Transverse colon (tissue), 4 donors: ENCODE measurements at places on chromosomes 4 and X. TPM values are rescaled to one million over a fixed set of nuclear protein-coding genes. Genes with fewer than 3 reads are reported as not detected.

GRCh38 chr4:69322055-69322454 is 41.8 kb downstream of the UGT2B28 start:
- DNase-seq = no peak

SUPT20HL1 gene
- total RNA-seq = not detected

- DNase-seq = no peak
Measured at GRCh38 chr4:67909905-67910584, 26.2 kb upstream of the TMPRSS11D start.

HPRT1 gene
- 13.7 TPM for total RNA-seq

GRCh38 chrX:40975951-40976350 is 109.3 kb upstream of the USP9X start:
- DNase-seq = no peak

DNA sequence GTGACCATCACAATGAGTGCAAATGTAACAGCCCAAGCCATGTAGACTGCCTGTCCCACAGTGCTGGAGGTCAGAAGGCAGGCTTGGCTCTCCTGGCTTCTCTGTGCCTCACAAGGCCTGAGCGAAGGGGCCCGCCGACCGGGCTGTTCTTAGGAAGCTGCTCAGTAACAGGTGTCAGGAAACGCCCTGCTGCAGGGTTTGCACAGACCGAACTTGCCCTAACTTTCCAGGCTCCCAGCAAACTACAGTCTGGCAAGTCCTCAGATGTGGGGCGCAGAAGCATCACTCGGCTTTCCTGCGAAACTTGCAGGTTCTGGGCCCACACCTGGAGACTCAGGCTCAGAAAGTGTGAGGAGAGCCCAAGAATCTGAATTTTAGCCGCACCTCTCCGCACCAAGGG is 87.6 kb downstream of the CRMP1 start:
- DNase-seq = no peak
